ENCODE measurements at places on chromosomes 2 and 18. TPM values are rescaled to one million over a fixed set of nuclear protein-coding genes. Genes with fewer than 3 reads are reported as not detected.

Gene GPR45
- not detected for total RNA-seq

Gene TRIM54
- not detected for total RNA-seq

GRCh38 chr18:24214913-24215312 lies 76.1 kb downstream of the CABYR start:
- DNase-seq: no peak

DNA sequence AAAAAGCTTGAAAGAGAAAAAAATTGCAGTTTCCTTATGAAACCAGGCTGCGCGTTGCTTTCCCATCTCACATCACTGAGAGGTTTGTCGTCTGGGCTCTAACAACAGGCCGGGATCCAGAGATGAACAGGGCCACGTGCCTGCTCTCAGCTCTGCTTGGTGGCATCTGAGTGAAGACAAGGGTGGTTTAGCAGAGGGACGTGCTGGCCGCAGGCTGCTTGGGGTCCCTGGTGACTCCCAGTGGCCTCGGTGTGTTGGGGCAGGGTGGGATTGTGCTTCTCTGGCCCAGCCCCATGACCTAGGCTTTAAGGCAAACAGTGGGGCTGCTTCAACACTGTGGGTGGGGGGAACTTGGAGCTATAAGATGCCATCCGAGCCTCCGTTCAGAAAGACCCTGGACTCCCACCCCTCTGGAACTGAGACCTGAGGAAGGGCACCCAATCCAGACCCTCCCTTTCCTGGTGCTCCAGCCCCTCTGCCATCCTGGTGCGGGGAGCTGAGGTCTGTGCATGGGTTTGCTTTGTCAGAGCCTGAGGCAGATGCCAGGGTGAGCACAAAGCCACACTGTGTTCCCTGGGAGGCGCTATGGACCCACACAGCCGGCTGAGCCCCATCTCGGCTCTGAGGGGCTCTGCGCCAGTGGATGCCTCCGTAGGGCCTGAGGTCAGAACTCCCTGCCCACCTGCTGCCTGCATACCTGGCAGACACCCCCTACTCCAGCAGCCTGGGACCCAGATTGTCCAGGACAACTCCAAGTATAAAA lies 18.4 kb upstream of the HPCAL1 start:
- no peak for DNase-seq

GRCh38 chr2:196941398-196942078 lies 15.0 kb upstream of the PGAP1 start:
- DNase-seq: no peak

DNA sequence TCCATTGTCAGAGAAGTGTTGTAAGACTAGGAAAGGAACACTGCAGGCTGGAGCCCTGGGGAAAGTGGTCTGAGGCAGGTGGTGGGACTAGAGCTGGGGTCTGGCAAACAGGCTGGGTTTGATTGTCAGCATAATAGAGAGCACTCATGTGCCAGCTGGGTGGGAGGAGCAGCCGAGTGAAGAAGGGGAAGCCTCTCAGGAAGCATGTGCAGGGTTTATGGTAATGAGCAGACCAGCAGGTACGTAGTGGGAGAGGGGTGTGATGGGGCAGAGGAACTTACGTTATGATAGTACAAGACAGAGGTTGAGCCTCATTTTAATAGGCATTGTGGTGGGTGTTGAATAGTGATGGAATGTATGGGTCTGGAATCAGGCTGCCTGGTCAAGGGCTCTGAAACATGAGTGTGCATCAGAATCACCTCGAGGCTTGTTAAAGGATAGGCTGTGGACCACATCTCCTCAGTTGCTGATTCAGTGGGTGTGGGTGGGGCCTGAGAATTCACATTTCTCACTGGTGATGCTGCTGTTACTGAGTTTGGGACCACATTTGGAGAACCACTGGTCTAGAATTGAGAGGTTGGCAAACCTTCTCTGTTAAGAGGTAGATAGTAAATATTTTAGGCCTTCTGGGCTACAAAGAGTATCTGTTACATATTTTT lies 1.7 kb upstream of the MGAT5 start:
- peak; percentile 48 for DNase-seq

- no peak for DNase-seq
These were observed 54.0 kb downstream of the CNTNAP5 start for GRCh38 chr2:124079045-124079444.

- DNase-seq: no peak
These were observed 57.6 kb upstream of the TWIST2 start for GRCh38 chr2:238790126-238790832.

All from activated naive CD4-positive, alpha-beta T cell treated with anti-CD3 and anti-CD28 coated beads for 36 hours (primary cell).